Cortex of kidney (tissue), 1 donor: ENCODE measurements at places on chromosomes 3 and 15.

GRCh38 chr3:113157408-113158030 lies 53.8 kb upstream of the BOC start:
- no peak for DNase-seq

GRCh38 chr3:116444819-116445310 lies 422 bp downstream of the LSAMP start:
- no peak for DNase-seq

DNA sequence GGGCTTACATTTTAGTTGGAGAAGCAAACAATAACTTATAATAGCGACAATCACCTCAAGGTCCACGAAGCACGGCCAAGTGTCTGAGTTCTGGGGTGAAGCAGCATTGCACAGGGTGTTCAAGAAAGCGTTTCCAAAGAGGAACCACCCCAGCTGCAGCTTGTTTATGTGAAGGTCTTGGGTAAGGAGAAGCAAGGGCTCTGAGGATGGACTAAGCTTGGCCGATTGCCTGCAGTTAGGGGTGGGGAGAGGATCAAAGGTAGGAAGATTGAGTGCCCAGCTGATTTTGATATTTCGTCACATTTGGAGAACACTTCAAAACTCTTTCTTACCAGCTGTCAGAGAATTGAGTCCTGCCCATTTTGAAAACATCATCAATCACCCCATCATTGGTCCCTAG lies 321.6 kb upstream of the DNAJC19 start:
- no peak for DNase-seq

DNA sequence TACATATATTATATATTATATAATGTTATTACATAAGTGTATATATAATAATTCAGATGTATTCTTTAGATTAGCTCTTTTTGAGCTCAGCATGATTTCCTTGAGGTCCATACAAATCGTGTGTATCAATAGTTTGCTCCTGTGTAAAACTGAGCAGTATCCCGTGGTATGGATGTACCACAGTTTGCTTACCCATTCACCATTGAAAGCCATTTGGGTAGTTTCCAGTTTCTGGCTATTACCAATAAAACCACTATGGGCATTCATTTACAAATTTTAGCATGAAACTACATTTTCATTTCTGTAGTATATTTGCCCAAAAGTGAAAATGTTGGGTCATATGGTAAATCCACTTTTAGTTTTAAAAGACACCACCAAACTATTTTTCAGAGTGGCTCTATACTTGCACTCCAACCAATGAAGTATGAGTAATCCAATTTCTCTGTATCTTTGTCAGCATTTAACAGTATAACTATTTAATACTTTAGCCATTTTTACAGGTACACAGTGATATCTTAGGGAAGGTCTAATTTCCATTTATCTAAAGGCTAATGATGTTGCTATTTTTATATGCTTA lies 1361.4 kb upstream of the GBE1 start:
- DNase-seq, result no peak

GRCh38 chr15:31148297-31149087 lies 47.0 kb upstream of the TRPM1 start:
- no peak for DNase-seq

GRCh38 chr3:133954717-133955360 lies 59.2 kb upstream of the RAB6B start:
- no peak for DNase-seq

- no peak for DNase-seq
Measured at GRCh38 chr15:68148039-68148438, 57.1 kb downstream of the CALML4 start.

- DNase-seq, result no peak
Measured at GRCh38 chr15:61835496-61836106, 224.6 kb downstream of the VPS13C start.

GRCh38 chr3:107846279-107846852 lies 244.5 kb downstream of the CD47 start:
- DNase-seq, result no peak

GRCh38 chr3:76138921-76139320 lies 353.6 kb upstream of the ZNF717 start:
- DNase-seq, result no peak

- DNase-seq, result no peak
Measured at GRCh38 chr3:195064300-195064931, 206.5 kb downstream of the XXYLT1 start.

DNA sequence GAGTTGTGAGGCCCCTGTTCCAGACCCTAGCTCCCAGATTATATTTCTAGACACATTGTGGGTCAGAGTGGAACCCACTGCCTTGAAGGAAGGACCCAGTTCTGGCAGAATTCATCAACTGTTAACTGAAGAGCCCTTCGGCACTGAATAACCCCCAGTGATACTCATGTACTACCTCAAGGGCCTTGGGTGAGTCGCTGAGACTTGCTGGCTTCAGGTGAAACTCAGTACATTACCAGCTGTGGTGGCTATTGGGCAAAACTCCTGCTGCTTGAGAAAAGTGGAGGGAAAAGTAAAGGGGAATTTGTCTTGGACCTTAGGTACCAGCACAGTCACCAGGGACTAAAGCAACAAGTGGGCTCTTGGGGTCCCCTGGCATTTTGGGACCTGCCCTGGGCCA lies 394.9 kb upstream of the EPHA3 start:
- no peak for DNase-seq

DNA sequence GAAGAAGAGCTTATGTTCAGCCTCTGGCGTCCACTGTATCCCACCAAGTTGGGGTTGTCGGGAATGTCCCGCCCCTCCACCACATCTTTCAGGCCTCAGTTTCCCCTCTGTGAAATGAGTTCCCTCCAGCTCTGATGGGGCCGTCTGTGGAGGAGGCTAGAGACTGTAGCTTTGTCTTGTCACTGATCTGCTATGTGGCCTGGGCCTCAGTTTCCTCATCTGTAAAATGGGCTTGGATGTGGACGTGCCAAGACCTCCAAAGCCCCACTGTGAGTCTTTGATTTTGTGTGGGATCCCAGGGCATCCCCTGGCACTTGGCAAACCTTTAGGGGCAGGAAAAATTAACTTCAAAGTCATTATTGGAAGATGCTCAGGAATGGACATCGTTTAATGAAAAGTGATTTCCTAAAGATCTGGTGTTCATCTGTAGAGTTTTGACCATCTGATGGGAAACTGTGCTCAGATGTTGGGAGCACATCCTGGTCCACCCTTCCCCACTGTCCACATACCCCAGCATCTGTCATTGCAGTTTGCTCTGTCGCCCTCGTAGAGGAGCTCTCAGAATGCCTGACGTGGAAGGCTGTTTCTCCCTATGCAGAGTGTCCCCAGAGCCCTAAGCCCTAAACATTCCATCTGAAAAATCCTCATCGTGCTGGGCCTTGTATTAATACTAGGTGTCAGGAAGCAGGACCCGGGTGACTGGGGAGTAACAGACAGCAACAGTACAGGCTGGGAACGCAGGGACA lies 28.5 kb downstream of the SLC6A6 start:
- no peak for DNase-seq

DNA sequence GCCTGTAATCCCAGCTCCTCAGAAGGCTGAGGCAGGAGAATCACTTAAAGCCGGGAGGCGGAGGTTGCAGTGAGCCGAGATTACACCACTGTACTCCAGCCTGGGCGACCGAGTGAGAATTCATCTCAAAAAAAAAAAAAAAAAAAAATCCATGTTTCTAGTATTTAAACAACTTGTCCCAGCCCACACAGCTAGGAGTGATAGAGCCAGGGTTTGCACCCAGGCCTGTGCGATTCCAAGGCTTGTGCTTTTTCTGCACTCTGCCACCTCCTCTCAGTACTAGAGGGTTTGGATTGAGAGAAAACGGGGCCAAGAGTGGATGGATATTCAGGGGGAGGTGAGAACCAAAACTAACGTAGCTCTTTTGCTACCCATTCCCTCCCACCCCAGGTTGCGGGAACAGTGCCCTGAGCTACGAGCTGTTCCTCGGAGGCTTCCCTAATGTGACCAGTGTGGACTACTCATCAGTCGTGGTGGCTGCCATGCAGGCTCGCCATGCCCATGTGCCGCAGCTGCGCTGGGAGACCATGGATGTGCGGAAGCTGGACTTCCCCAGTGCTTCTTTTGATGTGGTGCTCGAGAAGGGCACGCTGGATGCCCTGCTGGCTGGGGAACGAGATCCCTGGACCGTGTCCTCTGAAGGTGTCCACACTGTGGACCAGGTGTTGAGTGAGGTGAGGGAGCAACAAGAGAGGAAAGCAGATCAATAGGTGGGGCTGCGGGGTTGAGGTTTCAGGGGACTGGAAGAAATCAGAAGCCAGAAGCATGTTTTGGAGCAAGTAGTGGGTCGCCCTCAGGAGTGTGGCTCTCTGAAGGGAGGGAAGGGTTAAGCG lies 4.1 kb downstream of the CAMK2N2 start:
- DNase-seq, result no peak

DNA sequence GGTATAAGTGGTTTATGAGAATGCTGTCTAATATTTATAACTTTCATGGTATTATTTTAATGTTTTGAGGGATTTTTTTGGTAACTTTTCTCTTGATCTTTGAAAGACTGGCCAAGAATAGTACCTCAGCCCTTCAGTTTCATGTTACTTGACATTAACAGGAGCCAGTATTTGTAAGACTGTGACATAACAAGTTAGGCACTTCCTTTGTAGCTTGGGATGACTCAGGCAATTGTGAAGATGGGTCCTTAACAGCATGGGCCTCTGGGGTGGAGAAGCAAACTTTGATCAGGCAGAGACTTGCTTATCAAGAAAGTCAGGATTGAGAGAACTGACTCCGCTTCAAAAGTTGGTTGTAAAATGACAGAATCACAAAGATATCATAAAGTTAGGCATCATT lies 9.5 kb downstream of the LRRC49 start:
- DNase-seq, result no peak

DNA sequence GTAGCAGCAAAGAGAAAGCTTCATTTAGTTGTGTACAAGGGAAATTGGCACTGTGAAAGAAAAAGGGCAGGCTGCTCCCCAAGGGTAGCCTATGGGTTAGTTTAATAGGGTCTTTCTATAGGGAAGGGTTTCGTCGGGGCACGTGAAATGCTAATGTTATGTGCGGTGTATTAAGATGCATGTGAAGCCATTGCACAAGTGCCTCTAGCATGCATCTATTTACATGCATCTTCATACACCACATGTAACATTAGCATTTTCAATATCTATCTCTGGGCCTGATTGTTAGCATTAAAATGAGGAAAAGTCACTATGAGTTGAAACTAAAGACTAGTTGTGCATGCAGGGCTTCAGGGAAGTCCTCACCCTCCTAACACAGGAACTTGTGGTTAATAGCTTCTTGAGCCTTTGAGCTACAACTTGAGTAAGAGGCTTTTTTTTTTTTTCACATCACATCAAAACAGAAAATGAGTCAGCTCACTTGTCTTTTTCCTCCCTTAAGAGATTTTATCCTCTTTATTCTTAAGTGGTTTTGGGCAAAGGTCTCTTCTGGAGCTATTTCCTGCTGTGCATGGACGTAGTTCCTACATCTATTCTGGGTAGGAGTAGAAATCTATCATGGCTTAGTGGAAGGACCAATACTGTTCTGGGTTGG lies 613.4 kb downstream of the ZPLD1 start:
- no peak for DNase-seq

GRCh38 chr3:2098398-2099027 lies at the start of gene CNTN4:
CNTN4 (plus strand) TSS chr3:2098866.
- no peak for DNase-seq

DNA sequence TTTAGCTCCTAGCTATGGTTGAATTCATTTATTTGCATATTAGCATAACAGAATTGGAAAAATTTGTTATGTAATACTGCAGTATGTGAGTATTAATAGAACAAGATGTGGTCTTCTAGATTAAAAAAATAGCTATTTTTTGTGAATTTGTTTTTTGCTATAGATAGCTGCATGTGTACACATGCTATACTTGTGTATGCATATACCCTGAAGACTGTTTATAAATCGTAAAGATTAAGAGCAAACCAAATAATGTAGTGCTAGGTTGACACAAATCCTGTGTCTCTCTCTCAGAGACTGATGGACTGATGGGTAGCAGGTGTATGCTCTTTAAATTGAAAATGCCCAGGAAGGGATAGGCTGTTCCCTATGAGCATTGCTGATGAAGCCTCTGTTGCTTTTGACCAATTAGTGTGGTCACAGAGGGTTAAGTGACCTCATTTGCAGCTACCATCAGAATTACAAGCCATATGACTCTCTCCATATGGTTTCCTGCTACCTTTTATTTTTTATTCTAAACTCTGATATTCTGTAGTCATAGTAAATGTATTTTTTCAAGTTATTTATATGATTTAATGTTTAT lies 9.0 kb downstream of the PLCL2 start:
- DNase-seq, result no peak

DNA sequence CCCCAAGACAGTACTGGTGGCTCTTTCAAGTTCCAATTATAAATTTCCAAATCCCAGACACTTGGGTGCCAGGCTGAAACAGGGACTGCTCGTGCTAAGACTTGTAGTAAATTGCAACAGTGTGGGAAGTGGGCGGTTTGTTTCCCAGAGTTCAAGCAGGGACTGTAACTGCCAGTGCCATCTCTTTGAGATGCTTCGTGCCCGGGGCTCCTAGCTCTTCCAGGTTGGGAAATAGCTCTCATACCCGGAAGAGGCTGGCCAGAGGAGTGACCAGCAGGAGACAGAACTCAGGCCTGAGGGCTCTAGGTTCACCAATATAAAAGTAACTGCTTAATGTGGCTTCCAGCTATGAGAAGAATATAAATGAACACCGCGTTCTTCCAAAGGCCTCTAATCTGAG lies 54.0 kb upstream of the NEO1 start:
- DNase-seq, result no peak

GRCh38 chr3:76566211-76566534 lies 473.7 kb upstream of the ROBO2 start:
- no peak for DNase-seq

- DNase-seq, result no peak
Measured at GRCh38 chr15:51349156-51349844, 7.8 kb downstream of the GLDN start.

- DNase-seq, result no peak
Measured at GRCh38 chr15:64979252-64979710, 10.4 kb downstream of the SPG21 start.

GRCh38 chr15:42042602-42043400 lies 22.0 kb upstream of the PLA2G4E start:
- DNase-seq, result no peak

GRCh38 chr15:61115679-61116078 lies 113.4 kb downstream of the RORA start:
- no peak for DNase-seq

- DNase-seq, result no peak
Measured at GRCh38 chr3:152477422-152477821, 208.7 kb downstream of the MBNL1 start.

DNA sequence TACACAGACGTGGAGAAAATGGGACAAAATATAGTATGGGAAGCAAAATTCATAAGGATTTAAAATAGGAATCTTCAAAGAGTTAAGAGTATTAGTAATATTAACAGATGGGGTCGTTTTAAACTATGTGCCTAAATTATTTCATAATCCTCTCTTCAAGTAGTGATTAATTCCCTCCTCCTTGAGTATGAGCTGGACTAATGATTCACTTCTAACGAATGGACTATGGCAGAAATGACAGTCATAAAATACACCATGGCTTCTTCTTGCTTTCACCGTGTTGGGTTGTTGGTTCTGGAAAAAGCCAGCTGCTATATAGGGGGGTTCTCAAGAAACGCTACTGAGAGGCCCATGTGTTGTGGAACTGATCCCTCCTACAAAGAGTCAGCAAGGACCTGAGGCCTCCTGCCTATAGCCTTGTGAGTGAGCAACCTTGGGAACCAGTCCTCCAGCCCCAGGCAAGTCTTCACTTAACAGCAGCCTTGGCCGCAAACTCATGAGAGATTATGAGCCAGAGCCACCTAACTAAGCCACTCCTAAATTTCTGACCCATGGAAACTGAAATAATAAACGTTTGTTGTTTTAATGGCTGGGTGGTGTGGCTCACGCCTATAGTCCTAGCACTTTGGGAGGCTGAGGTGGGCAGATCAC lies 64.8 kb upstream of the ABHD2 start:
- DNase-seq, result no peak
